ENCODE measurements at places on chromosomes 3 and 15. TPM values are rescaled to one million over a fixed set of nuclear protein-coding genes. Genes with fewer than 3 reads are reported as not detected.
A peak's percentile ranks its signal among the peaks of the same experiment; 100 is the strongest.

- H3K27me3 ChIP-seq, result no peaks in the 10 kb centered on the region
- no peak for DNase-seq
- no peak overlapping the region for H3K4me3 ChIP-seq
- H3K27ac ChIP-seq, result no peak overlapping the region
- no peaks in the 10 kb centered on the region for H3K36me3 ChIP-seq
These were observed 162.9 kb downstream of the NSMCE3 start for GRCh38 chr15:29106551-29107290.

DNA sequence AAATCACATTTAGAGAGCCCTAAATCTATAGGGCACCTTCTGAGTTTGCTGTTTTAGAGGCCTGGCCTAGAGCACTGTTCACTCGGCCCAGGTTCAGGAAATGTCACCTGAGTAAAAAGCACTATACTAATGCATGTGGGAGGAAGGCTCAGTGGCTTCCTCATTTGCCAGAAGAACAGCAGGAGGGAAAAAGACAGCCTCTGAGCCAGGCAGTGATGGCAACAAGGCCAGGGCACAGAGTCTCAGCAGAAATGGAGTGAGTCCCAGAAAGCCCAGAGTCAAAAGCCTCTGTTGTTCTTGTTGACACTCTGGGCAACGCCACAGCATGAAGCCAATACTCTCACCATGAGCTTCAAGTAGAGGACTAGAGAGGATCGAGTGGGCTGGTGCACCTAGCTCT is 25.9 kb downstream of the LTF start:
- no peaks in the 10 kb centered on the region for H3K36me3 ChIP-seq
- DNase-seq, result no peak
- no peak overlapping the region for H3K27ac ChIP-seq

DNA sequence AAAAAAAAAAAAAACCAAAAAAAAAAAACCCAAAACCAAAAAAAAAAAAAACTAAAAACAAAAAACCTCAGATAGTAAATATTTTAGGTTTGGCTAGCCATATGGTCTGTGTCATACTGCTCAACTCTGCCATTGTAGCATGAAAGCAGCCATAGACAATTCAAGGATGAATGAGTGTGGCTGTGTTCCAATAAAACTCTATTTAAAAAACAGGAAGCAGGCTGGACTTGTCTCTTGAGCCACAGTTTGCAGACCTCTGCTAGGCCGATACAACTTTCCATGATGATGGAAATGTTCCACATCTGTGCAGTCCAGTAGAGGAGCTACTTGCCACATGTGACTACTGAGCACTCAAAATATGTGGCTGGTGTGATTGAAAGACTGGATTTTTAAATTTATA is 11.1 kb downstream of the EFCAB12 start:
- no peak overlapping the region for H3K4me3 ChIP-seq
- H3K4me1 ChIP-seq, result no peaks in the 10 kb centered on the region
- no peaks in the 10 kb centered on the region for H3K36me3 ChIP-seq
- DNase-seq, result no peak
- H3K27me3 ChIP-seq, result no peaks in the 10 kb centered on the region

- H3K36me3 ChIP-seq, result no peaks in the 10 kb centered on the region
- H3K4me1 ChIP-seq, result no peaks in the 10 kb centered on the region
- H3K27ac ChIP-seq, result no peak overlapping the region
- no peak overlapping the region for H3K4me3 ChIP-seq
These were observed 27.9 kb upstream of the SLC41A3 start for GRCh38 chr3:126111566-126112475.

- DNase-seq, result no peak
- no peaks in the 10 kb centered on the region for H3K27me3 ChIP-seq
- peaks cover 19% of the 10 kb centered on the region for H3K4me1 ChIP-seq
- no peak overlapping the region for H3K27ac ChIP-seq
These were observed 56.0 kb downstream of the PDE8A start for GRCh38 chr15:85037641-85038040.

DNA sequence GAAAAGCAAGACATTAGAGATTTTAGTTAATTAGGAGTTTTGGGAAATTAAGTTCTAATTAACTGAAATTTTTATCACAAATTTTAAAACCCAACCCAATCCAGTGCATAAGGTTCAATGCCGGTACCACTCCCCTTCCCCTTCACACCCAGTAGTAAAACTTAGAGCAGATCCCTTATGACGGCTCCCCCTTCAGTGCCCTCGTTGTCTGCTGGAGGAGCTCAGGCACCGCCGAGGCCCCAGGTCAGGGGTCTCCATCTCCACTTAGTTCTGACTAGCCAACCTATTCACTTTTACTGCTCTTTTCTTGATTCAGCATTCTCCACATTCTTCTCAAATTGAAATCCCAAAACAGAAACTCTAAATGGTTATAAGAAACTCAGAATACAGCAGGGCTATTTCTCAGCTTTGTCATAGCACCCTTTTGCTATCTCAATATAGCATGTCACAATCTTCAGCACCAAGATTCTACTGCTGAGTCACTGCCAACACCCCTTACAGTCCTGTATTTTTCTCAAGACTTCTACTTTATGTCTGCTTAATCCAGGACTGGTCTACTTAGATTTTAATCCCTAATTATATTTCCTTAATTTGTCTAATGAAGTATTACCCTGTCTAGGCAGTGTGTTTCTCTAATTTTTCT is 39.8 kb downstream of the TUBGCP4 start:
- no peak for DNase-seq
- no peaks in the 10 kb centered on the region for H3K4me1 ChIP-seq
- no peak overlapping the region for H3K4me3 ChIP-seq
- no peaks in the 10 kb centered on the region for H3K27me3 ChIP-seq

DNA sequence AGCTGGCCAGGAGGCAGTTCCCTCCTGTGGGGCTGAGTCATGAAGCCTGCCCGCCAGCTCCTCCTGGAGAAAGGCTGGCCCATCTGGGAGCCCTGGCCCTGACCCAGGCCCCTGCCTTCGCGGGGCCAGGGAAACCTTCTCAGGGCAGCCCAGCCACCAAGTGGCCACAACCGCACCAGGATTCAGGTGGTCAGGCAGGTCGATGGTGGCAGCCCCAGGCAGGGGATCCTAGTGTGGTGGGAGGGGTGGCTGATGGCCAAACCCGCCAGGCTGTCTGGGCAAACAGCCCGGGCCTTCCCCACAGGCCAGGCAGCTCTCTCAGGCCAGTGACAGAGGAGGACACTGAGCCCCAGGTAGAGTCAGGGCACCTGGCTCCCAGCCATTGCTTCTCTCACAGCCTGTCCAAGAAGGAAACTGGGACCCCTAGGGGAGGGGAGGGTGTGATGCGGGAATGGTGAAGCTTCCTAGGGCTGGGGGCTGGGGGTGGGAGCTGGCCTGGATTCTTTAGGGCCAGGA is 1.2 kb downstream of the TWF2 start:
- peaks cover 70% of the 10 kb centered on the region for H3K4me1 ChIP-seq
- peak overlapping the region; percentile 96 for H3K4me3 ChIP-seq
- H3K27me3 ChIP-seq, result no peaks in the 10 kb centered on the region
- no peak for DNase-seq
- H3K27ac ChIP-seq, result peak overlapping the region; percentile 98

GRCh38 chr3:23199649-23200048 is 3.5 kb upstream of the UBE2E2 start:
- H3K27me3 ChIP-seq, result no peaks in the 10 kb centered on the region
- H3K4me1 ChIP-seq, result peaks cover 9% of the 10 kb centered on the region
- H3K36me3 ChIP-seq, result no peaks in the 10 kb centered on the region
- H3K4me3 ChIP-seq, result no peak overlapping the region

GRCh38 chr3:149356630-149357029 is 20.8 kb downstream of the TM4SF1 start:
- no peak overlapping the region for H3K27ac ChIP-seq
- H3K4me1 ChIP-seq, result no peaks in the 10 kb centered on the region
- H3K27me3 ChIP-seq, result no peaks in the 10 kb centered on the region
- no peak overlapping the region for H3K4me3 ChIP-seq

- no peaks in the 10 kb centered on the region for H3K36me3 ChIP-seq
- DNase-seq, result no peak
- H3K4me3 ChIP-seq, result no peak overlapping the region
- no peaks in the 10 kb centered on the region for H3K27me3 ChIP-seq
These were observed 41.1 kb downstream of the TTBK2 start for GRCh38 chr15:42879443-42879842.

DNA sequence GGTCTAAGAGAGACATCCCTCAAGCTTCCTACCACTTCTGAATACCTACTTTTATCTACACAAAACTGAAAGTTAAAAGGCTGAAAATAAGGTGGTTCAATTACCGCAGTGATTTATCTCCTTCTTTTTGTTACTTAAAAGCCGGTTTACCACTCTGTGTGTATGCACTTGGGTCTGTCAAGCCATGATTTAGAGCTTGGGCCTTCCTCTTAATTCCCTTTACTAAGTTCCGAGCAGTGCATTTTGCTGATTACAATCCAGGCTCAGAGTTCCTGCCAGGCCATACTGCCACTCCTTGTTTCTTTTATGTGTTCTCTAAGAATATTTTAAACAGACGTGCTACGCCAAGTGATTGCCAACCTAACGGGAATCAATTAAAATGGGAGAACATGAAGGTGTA is 16.5 kb downstream of the KCTD6 start:
- H3K27me3 ChIP-seq, result no peaks in the 10 kb centered on the region
- H3K36me3 ChIP-seq, result no peaks in the 10 kb centered on the region

- H3K27ac ChIP-seq, result no peak overlapping the region
- no peaks in the 10 kb centered on the region for H3K4me1 ChIP-seq
- DNase-seq, result no peak
- no peak overlapping the region for H3K4me3 ChIP-seq
- no peaks in the 10 kb centered on the region for H3K27me3 ChIP-seq
These were observed 101.4 kb upstream of the SOX2 start for GRCh38 chr3:181610083-181610972.

GRCh38 chr3:43632269-43632733 is 10.5 kb upstream of the ANO10 start:
- H3K27me3 ChIP-seq, result no peaks in the 10 kb centered on the region
- no peak overlapping the region for H3K27ac ChIP-seq
- no peak overlapping the region for H3K4me3 ChIP-seq
- H3K4me1 ChIP-seq, result no peaks in the 10 kb centered on the region

GRCh38 chr3:112649478-112649735 is 8.5 kb upstream of the CCDC80 start:
- H3K4me1 ChIP-seq, result peaks cover 18% of the 10 kb centered on the region
- no peaks in the 10 kb centered on the region for H3K27me3 ChIP-seq
- H3K27ac ChIP-seq, result no peak overlapping the region
- no peaks in the 10 kb centered on the region for H3K36me3 ChIP-seq
- no peak for DNase-seq

DNA sequence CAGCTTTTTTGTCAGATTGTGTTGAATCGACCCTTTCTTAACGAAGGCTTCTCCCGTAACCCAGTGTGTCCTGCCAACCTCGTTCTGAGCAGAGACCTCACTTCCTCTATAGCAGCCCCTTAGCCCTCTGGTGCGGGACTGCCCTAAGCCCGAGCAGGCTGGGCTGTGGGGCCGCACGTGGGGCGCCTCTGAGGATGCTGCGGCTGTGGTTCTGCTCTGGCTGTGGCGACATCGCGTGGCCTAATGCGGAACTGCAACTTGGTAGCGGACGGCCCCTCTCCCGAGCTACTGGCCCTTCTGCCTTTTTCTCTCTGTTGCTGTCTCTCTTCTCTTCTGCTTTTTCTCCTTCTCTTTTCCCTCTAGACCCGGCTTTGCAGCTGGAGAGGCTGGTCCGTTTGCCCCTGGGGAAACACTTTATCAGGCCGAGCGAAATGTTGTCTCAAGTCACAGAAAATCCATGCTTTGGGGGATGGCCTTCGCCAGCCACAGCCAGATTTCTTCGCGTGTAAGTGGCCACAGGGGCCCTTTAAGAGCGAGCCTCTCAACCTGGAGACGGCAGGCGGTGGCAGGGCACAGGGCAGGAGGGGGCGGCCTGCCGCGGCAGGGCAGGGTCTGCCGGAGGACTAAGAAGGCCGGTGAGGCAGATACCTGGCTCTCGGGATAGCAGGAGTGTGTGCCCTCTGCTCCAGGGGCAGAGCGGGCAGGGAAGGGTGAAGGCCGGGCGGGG is 19.4 kb upstream of the KIF23 start:
- H3K27me3 ChIP-seq, result no peaks in the 10 kb centered on the region
- no peak overlapping the region for H3K27ac ChIP-seq
- no peak overlapping the region for H3K4me3 ChIP-seq
- DNase-seq, result no peak

DNA sequence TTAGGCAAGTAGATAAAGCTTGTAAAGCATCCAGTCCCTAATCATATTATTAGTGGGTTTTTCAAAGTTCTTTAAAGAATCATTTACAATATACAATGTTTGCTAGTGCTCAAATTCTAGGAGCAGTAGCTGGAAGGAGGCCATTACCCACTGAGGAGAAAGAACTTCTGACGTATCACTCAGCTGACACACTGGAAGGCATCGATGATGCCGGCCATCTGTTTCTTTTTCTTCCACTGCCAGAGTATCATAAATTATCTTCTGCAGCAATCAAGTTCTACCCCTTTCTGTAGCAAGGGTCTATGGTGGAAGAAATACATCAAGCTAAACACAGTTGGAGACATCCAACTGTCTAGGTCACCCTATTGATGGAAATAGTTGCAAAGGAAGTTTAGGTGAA is 243.2 kb upstream of the LRRN1 start:
- DNase-seq, result no peak
- H3K27ac ChIP-seq, result no peak overlapping the region
- no peaks in the 10 kb centered on the region for H3K36me3 ChIP-seq
- no peak overlapping the region for H3K4me3 ChIP-seq
- H3K27me3 ChIP-seq, result no peaks in the 10 kb centered on the region
- peaks cover 3% of the 10 kb centered on the region for H3K4me1 ChIP-seq

- H3K4me1 ChIP-seq, result no peaks in the 10 kb centered on the region
- no peaks in the 10 kb centered on the region for H3K27me3 ChIP-seq
- H3K36me3 ChIP-seq, result peaks cover 4% of the 10 kb centered on the region
- DNase-seq, result no peak
- H3K27ac ChIP-seq, result no peak overlapping the region
These were observed 98.5 kb upstream of the MYO5C start for GRCh38 chr15:52394118-52394517.

- H3K4me1 ChIP-seq, result peaks cover 21% of the 10 kb centered on the region
- H3K4me3 ChIP-seq, result no peak overlapping the region
- DNase-seq, result peak; percentile 49
These were observed 234.5 kb downstream of the UACA start for GRCh38 chr15:70528816-70529215.

- no peak overlapping the region for H3K4me3 ChIP-seq
- peaks cover 24% of the 10 kb centered on the region for H3K4me1 ChIP-seq
- no peak for DNase-seq
- no peak overlapping the region for H3K27ac ChIP-seq
- no peaks in the 10 kb centered on the region for H3K27me3 ChIP-seq
These were observed 3.3 kb upstream of the ARIH2 start for GRCh38 chr3:48915296-48915695.

The PRSS50 gene
- not detected for total RNA-seq

The KLHL40 gene
- total RNA-seq, result not detected

The STXBP5L gene
- 0.98 TPM for total RNA-seq

The CFAP91 gene
- 4.2 TPM for total RNA-seq

The ZIC1 gene
- total RNA-seq, result not detected

The AQP9 gene
- 1.5 TPM for total RNA-seq

The TYRO3 gene
- 13.3 TPM for total RNA-seq

The KCNH8 gene
- total RNA-seq, result 2.0 TPM

The CFAP100 gene
- total RNA-seq, result not detected

The HDAC11 gene
- 12.0 TPM for total RNA-seq

The ISLR gene
- total RNA-seq, result 208 TPM
